ENCODE measurements at places on chromosomes 7 and 10.

DNA sequence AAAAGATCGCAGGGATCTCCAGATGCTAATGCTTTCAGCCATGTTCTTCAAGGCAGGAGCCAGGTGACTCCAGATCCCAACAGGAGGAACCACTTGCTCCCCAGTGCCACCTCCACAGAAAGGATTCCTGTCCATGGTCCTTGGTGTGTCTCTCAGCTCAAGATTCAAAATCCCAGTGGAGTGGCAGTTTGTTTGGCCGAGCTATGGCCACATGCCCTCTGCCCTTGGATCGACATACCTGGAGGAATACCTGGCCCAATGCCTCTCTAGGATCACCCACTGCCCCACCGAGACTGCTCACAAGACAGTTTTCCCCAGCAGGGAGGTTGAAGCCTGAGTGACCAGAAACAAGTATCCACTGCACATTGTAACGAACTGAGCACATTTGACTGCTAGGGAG lies 3.9 kb upstream of the GPRIN2 start:
- no peak for DNase-seq

DNA sequence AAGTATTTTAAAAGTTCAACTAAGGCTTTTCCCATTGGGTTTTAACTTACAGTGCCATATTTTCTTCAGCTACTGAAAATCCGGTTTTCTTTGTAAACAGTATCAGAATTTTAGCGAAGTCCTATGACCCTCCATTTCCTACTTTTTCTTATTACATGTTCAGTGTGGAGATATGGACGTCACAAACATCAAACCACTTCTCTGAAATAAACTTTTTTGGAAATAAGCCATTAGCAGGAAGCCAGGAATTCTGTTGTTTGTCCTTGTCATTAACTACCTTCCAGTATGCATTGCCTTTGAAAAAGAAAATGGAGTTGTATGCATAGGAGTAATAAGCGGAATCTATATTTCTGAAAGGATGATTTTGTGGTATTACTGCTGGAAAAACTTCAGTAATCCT lies 9.1 kb downstream of the MMP21 start:
- no peak for DNase-seq

- DNase-seq = no peak
These were observed 82.3 kb upstream of the GTF2I start for GRCh38 chr7:74575083-74575784.

GRCh38 chr7:47428768-47429472 lies 153.0 kb downstream of the TNS3 start:
- DNase-seq = no peak

- no peak for DNase-seq
These were observed 2.7 kb downstream of the OGDH start for GRCh38 chr7:44608916-44609648.

DNA sequence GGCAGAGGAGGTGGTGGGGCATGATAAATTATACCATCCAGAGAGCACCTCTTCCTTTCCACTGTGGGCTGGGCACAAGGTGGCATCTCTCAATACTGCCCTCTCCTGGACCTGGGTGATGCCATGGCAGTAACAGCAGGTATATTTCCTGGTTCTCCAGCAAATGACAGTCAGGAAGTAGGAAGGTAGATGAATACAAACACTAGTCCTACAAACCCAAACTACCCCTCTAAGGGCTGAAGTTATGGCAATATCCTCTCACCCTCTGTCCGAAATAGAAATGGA lies 1004.9 kb downstream of the KCNMA1 start:
- DNase-seq = no peak

DNA sequence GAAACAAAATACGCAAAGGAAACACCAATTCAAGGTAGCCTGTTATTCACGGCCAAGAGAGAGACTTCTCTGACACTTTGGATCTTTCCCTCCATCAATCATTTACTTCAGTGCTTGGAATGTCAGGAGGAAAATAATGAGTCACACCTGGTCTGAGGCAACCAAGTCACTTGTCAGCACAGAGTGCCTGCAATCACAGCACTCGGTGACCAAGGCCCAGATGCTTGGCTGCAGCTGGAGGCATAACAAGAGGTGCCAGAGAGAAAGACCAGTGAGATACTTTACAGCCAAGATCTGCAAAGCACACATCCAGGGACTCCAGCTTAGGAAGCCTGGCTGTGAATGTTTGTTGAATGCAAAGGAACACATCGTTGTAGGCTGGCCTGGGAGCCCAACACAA lies 33.9 kb downstream of the ASB13 start:
- no peak for DNase-seq

- DNase-seq = no peak
These were observed 63.3 kb downstream of the FAM185A start for GRCh38 chr7:102811942-102812678.

DNA sequence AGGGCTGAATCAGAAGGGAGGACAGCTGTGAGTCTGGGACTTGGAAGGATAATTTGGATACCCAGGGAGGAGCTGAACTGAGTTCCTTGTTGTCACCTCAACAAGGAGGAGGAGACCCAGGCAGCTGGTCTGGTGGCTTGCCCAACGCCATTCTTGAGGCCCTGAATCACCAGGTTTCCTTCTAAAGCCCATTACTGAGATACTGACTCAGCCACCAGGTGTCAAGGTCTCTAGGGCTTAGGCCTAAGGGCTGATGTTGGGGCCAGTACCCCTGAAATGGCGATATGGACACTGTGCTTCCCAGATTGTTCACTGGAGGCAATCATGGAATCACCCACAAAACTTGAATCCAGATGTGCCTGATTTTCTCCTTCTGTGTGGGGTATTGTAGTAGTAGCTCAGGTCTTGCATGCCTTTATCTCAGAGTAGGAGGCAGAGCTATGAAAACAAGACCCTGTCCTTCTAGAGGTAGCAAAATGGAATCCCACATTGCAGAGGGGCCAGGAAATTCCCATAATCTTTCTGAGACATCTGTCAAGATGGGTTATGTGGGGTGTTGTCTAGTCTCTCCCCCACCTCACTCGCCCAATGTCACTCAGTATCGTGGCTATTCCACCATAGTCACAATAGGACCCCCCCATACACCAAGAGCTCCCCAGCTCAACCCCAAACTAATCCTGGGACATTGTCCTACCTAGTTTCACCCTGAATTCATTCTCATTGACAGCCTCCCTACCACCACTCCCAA lies 1.8 kb upstream of the ATG9B start:
- DNase-seq = no peak

- no peak for DNase-seq
These were observed 57.9 kb downstream of the ZNF438 start for GRCh38 chr10:30973737-30974136.

GRCh38 chr10:97904018-97904381 lies 54.4 kb downstream of the GOLGA7B start:
- DNase-seq = no peak

GRCh38 chr10:86652361-86653202 lies 1.8 kb upstream of the OPN4 start:
- DNase-seq = no peak

GRCh38 chr10:44647877-44648542 lies 263.1 kb upstream of the CXCL12 start:
- DNase-seq = no peak

GRCh38 chr10:6766131-6766801 lies 186.2 kb upstream of the PRKCQ start:
- no peak for DNase-seq

- no peak for DNase-seq
These were observed 628.7 kb downstream of the TYW1 start for GRCh38 chr7:67625257-67625737.

- no peak for DNase-seq
These were observed 600.9 kb upstream of the NRP1 start for GRCh38 chr10:33935350-33935749.

GRCh38 chr10:90018819-90019218 lies 317.4 kb downstream of the KIF20B start:
- no peak for DNase-seq

DNA sequence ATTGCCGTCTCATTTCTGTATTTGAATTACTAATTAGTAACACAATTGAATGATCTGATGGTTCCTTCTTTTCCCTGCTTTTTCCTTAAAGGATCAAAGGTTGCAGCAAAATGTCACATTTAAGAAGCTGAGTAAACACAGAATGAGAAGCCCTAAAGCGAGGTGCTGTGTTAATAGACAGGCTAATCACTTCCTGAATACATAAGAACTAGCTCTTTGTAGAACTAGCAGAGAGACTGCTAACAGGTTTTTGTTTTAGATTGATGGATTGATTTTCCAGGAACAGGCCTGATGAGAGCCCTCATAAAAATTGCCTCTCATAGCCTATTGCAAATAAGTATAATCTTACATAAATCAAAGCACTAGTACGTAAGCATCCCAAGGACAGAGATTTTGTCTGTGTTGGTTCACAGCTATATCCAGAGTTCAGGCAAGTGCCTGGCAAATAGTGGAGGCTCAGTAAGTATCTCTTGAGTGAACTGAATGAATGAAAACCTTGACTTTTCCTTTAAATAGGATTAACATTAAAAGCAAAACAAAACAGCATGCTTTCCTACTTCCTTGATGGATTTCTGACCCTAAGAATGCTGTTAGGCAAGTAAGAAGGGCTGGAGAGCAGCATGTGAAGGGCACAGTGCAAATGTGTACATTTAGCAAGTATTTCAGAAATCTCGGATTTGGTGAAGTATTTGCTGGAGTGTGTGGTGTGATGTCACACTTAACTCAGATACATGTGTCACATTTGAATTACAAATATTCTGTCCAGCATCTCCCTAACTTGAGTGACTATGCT lies 3.3 kb downstream of the TMEM229A start:
- no peak for DNase-seq

DNA sequence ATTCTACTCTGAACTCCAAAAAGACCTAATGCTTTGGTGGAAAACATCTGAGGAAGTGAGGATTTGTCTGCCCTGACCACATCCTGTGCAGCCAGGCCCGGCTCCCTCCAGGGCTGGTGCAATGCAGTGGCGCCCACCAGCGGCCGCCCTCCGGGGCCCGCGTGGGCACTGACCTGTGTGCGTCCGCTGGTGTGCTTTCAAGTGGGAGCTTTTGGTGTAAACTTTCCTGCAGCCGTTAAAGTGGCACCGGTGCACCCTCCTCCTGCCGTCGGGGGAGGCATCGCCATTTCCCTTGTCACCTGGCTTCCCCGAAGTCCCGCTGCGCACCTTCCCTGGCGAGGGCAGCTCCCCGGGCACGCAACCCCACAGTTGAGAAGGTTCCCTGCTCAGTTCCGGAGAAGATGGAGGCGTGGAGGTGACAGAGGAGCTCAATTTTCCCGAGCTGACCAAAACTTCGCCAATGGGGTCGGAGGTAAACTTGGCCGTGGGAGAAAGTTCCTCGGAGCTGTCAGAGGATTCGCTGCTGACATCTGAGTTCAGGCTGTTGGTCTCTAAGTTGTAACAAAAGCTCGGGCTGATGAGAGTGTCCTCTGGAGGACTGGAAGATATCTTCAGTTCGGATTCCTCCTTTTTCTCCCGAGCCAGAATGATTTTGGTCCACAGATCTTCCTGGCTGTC lies 3.4 kb downstream of the KLF6 start:
- peak; percentile 73 for DNase-seq

DNA sequence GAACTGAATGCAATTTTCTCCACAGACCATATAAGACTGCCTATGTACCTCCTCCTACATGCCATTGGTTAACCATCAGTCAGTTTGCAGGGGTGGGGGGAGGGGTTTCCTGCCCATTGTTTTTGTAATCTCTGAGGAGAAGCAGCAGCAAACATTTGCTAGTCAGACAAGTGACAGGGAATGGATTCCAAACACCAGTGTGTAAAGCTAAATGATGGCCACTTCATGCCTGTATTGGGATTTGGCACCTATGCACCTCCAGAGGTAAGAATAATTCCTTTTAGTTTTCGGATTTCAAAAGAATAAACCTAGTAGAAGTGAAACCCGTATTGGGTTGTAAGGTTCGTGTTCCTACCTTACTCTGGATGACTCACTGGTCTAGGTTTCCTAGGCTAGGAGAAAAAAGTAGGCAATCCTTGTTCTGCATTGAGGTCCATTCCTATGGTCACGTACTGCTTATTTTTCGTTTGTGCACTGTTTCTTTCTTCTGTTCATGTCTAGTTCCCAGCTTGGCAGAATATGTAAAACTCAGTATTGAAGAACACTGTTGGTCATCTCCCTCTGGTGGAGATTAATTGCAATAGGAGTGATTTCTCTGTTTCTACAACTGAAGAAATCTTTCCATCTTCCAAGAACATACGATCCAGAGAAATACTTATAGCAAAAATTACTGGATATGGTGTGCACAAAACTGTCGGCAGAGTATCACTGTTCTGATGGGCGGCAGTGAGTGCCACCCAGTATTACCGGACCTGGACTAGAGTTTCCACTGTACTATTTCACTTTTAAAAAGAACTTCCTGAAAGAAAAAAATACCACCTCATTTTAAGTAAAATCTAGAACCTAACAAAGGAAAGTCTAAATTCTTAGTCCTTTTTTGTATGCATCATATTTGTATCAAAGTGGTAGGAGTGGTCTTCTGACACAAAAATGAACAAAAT lies at the start of gene AKR1C3:
Gene AKR1C3, plus strand, starts transcription at position 150 of the 941 bp plus-strand sequence. Its CDS starts 31 bp downstream, at position 181.
- peak; percentile 42 for DNase-seq

DNA sequence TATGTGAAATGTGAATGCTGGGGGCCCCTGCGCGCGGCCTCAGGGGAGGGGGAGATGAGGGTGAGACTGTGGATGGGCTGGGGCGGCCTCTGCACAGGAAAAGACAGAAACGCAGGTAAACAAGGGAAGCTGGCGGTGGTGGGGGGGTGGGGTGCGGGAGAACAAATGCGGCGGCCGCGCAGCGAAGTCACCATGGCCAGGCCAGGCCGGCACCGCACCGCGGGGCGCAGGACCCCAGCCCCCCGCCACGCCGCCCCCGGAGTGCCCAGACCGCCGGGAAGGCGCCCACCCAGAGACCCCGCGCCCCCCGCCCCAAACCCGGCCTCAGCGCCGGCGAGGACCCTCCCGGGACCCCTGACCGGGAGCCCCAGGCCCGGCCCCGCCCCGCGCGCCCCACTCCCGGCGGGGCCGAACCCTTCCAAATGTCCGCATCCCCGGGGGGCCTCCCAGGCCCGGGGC lies 14.5 kb upstream of the DNAAF5 start:
- DNase-seq = no peak

- DNase-seq = no peak
These were observed 1.7 kb downstream of the PLEKHS1 start for GRCh38 chr10:113753020-113753692.

- no peak for DNase-seq
These were observed 316.8 kb upstream of the STEAP1 start for GRCh38 chr7:89837515-89837914.

GRCh38 chr7:29597266-29597665 lies 33.6 kb downstream of the PRR15 start:
- DNase-seq = no peak

- DNase-seq = no peak
These were observed 16.3 kb upstream of the VPS26A start for GRCh38 chr10:69107699-69108098.

- DNase-seq = no peak
These were observed 125.2 kb downstream of the DOCK4 start for GRCh38 chr7:112080978-112081377.

Data from T-helper 1 cell (primary cell).